Gastrocnemius medialis (tissue), 4 donors: ENCODE measurements at places on chromosomes 6 and 20.

DNA sequence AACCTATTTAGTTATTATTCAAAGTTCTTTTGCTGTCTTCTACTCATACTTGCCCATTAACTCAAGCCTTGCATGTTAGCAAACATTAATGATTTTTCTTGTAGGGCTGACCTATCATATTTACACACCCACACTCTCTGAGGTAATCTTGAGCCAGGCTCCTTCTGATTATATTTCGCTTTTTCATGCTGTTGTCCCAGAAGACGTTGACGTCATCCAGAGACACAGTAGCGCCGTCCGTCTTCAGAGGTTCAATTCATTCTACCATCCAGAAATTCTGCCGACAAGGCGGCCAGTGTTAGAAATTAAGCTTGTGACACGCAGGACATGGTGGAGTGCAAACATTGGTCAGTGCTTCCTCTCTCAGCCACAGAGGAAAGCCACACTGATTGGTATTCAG, 584.7 kb downstream of the BMP2 start:
- DNase-seq, result no peak

DNA sequence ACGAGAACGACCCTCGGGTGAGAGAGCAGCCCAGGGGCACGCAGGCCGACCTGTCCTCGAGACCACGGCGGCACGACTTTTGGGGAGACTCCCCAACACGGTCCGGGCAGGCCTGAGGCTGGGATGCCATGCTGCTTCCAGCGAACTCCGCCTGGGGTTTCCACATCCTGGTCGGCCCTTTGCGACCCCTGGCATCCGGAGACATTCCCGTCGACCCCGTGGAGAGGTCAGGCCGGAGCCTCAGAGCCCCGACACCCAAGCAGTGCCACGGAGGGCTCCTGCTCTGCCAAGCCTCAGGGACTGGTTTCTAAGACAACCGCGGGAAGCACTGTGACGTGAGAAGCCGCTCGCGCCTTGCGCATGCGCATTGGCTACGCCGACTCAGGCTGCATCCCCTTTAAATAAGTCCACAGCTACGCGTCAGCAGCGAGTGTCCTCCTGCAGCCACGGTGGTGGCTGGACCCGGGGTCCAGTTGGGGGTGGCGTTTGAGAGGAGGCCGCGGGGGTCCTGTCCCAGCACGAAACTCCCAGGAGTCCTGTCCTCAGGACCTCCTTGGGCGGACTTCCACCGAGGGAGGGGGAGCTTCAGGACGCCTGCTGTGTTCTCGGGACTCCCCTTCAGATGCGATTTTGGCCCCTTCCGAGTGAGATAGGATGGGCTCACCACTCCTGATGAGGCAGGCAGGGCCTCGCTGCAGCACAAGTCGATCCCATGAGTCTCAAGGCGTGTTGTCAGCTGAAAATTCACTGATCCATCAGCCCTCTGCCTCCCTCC, 1089.3 kb upstream of the DEFB115 start:
- no peak for DNase-seq

GRCh38 chr6:30067460-30068139, 602 bp downstream of the PPP1R11 start:
- DNase-seq, result no peak

- no peak for DNase-seq
Observed at GRCh38 chr6:170459451-170459850, 93.7 kb downstream of the PSMB1 start.

DNA sequence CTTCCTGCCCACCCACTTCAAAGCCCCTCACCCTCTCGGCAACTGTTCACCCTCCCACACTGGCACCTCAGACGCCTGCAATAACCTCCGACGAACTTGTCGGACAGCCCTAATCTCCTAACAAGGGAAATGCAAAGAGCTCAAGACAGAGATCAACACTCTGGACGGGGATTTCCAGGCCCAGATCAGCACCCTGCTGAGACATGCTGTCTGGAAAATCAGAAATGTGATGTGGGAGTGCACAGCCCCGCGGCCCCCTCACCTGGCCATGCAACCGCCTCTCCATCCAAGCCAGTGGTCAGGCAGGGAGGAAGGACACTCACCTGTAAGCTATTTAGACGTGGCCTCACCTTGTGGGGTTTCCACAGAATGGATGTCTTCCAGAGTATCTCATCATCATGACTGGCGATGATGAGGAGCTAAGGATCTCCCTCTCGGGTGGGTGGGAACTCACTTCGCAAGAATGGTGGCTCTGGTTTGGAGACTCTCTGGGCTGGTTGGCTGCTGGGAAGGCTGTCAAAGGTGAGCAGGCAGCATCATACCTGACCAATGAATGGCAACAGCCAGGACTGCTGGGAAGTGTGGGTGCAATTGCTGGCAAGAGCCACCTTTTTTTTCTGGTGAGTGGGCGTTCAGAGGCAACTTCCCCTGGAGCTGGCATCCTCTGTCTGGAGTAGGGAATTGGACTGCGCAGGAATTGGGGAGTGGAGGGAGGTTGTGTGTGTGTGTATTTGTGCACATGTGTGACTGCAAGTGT, 28.1 kb upstream of the ADTRP start:
- no peak for DNase-seq

GRCh38 chr6:44101832-44102231, 25.4 kb downstream of the MRPL14 start:
- no peak for DNase-seq
